ENCODE measurements at places on chromosomes 16 and 17.

DNA sequence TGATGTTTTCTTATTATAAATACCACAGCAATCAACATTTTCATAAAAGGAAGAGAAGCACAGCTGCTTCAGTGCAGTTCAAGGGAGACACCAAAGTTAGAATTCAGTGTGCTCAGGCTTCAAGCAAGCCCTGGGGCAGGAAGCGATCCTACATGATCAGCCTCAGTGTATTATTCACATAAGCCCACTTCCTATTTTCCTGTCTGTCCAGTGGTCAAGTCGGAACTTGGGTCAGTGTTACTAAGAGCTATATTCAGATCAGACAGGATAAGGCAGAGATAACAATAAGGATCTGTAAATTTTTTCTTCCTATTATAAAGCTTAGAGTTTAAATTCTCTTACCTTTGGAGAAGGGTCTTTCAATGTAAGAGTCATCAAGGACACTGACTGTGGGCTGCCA, 12.9 kb downstream of the HEATR6 start:
- DNase-seq: no peak

DNA sequence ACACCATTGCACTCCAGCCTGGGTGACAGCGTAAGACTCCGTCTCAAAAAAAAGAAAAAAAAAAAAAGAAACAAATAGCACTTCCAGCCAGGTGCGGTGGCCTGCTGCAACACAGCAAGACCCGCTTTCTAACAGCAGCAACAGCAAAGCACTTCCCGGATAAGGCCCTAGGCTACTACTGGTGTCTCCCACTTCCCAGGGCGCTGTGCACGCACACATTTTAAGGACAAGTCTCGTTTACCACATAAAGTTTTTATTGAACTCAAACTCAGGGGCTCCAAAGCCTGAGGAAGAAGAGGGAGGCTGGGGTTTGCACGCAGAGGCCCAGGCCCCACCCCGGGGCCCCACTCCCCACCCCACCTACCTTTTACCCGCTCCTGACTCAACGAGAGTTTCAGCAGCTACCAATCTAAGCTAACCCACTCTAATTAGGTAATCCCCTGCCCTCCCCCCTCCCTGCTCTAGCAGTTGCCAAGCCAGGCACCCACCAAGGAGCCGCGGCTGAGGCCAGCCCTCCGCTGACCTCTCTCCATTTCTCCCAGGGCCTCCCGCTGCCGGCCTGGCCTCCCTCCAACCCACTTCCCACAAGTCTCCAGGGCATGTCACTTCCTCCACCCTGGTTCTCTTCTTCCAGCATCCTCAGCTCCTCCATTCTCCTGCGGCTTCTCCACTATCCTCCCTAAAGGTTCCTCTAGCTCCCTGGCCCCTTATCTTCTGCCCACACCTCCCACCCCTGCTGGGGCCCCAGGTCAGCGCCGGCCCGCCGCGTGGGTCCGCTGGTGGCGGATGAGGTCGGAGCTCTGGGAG, 2.4 kb downstream of the ZNF768 start:
- peak; percentile 18 for DNase-seq

DNA sequence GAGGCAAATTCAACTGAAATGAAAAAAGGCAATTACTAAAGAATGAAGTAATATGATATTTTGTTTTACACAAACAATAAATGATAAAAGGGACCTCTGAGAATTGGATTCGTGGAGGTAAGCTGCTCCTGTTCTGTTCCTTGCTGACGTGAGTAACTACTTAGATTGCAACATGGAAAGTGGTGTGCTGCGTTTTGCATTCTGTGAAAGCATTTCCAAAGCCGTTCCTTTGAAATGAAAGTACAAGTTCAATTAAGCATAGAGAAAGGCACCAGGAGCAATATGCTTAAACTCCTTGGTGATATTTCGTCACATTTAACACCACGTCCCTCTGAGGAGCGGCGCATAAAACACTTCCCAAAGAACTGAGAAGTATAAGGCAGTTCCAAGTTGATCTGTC, 381.7 kb downstream of the UTP18 start:
- DNase-seq: no peak

- DNase-seq: no peak
Measured at GRCh38 chr17:1322014-1322428, 42.6 kb downstream of the TRARG1 start.

DNA sequence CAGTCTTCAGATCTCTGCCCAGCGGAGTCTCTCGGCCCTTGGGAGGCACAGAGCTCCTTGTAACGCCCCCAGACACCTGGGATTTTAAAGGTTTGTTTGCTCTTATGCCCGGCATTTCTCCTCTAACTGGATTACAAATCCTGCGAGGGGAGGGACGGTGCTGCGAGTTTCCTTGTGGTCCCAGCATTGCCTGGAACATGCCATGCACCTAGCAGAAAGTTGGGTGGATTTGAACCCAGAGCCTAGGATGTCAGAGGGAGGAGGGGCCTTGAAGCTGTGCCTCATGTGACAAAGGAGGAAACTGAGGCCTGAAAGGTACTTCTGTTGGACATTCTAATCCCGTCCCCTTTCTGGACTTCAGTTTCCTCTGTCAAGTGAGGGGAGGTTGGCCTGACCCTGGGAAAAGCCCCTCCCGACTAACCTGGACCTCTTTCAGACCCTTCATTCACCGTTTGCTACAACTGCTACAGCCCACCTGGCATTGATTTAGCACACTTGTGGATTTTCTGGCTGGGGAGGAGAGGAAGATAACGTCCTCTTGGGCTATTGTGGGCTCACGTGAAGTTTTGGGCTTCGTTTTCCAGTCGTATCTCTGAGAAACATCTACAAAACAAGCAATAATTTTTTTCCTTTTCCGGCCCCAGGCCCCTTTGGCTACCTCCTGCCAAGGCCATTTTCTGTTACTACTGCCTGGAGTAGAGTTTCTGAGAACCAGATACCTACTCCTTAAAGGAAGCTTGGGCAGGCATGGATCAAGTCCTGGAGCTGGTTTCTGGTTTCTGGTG, 30.9 kb downstream of the MRC2 start:
- DNase-seq: no peak

DNA sequence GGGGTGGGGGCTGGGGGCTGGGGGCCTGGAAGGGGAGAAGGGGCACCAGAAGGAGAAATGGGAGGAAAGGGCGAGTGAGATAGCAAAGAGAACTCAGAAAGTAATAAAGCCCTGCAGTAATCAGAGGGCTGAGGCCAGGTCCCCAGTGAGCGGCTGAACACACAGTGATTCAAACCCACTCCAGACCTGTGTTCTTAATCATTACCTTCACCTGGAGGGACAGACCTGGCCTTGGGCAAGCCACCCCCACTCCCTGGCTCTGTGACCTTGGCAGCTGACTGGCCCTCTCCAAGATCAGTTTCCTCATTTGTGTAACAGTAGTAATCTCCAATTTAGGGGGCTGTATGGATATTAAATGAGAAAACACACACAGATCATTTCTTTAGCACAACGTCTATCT, 150.4 kb downstream of the WWOX start:
- DNase-seq: no peak

DNA sequence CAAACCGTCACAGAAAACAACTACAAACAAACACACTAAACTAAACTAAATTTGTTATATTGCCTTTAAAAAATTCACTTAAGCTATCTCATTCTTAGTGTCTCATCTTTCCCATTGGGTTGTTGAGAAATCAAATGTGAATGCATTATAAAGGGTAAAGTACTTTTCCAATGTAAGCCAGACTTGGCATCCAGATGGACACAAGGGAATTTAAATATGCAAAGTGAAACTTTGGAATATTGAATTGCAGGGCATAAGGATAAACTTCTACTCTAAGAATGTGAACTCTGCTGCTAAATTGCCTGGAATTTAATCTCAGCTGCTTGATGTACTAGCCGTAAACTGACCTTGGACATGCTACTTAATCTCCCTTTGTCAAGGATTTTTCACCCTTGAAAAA, 1554.6 kb downstream of the CDH8 start:
- no peak for DNase-seq

- no peak for DNase-seq
Measured at GRCh38 chr17:12887088-12887487, 97.8 kb downstream of the ARHGAP44 start.

- no peak for DNase-seq
Measured at GRCh38 chr16:70526403-70526802, 2.8 kb downstream of the SF3B3 start.

DNA sequence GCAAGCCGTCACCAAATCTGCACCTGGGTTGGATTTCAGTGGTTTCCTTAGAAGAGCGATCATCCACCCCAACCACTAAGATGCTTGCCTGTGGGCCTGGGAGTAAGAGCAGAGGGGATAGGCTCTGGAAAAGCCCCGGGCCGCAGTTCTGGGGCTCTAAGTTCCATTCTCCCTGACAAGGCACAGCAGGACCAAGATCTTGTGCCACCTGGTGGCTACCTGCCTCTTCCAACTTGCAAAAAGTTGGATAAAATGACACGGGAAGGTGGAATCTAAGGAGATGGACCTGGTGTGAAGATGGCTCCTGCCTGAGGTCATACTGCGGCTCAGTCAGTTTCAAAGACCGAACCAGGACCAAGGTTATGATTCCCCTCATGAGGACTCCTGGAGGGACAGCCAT, 42.3 kb downstream of the ABCC12 start:
- no peak for DNase-seq

DNA sequence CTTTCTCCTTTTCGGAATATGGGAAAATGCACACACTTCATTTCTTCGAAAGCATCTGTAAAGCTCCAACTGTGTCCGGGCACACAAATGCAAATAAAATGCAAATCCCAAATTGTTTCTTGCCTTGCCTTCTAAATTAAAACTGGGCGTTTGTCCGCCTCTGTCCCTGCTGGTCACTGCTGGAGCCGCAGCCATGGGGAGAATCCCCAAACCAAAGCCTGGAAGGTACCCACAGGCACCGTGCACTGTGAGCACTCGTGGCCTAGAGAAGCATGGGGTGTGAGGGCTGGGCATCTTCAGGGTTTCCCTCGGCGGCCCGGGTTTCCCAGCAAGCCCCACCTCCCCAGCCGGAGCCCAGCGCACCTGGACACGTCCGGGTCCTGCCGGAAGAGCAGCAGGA, 2.9 kb downstream of the SLC47A2 start:
- DNase-seq: no peak

GRCh38 chr16:49936791-49937190, 80.9 kb upstream of the ZNF423 start:
- DNase-seq: no peak

DNA sequence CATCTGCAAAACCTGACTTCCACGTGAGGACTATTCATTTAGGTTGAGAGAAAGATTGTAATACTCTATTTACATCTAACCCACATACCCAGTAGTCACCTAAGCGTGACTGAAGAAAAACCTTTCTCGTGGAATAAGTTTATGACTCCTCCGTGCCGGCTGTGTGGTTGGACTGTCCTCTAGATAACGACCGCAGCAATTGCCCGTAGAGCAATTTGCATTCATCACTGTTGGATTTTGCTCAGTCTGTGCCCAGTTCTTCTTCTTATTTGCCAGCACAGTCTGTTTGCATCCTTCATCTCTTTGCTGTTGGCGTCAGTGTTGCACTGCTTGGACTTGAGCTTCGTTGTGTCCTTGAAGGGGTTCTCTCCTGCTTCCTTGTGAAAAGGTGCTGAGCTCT, 131.3 kb downstream of the CYB561 start:
- DNase-seq: no peak

DNA sequence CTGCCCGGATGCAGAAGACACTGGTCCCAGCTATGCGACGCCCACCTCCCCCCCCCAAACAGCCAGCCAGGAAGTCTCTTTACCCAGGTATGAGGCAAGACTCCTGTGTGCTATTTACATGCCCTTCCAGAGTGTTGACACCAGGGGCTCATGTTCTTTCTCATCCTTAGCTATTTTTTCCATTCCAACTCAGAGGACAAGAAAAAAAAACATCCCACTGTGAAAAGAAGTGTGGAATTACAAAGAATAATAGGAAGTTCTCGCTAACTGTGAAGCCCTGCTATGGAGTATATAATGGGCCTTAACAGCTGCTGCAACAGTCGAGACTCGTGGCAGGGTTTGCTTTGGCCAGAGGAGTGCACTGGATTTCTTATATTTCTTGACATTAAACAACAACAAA, 584.9 kb downstream of the CDH13 start:
- DNase-seq: peak; percentile 66

GRCh38 chr17:72479113-72479512, 358.3 kb downstream of the SOX9 start:
- DNase-seq: no peak

- no peak for DNase-seq
Measured at GRCh38 chr16:48542966-48543365, 67.0 kb downstream of the N4BP1 start.

DNA sequence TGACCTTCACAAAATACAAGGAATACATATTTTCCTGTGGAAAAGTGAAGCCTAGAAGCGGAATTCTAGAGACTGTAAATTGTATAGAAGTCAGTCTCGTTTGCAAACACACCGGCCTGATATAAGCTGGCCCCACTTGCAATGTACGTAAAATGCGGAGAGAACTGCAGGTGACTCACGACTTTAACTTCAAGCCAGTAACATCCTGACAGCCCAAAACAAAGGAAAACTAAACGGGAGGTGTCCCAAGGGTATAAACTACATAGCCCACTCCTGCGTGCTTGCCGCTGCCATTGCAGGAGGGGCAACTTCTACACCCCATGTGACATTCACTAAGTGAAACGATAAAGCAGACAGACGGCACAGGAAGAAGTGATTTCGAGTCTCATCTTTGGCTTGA, 101.6 kb downstream of the CYTH1 start:
- DNase-seq: peak; percentile 50

DNA sequence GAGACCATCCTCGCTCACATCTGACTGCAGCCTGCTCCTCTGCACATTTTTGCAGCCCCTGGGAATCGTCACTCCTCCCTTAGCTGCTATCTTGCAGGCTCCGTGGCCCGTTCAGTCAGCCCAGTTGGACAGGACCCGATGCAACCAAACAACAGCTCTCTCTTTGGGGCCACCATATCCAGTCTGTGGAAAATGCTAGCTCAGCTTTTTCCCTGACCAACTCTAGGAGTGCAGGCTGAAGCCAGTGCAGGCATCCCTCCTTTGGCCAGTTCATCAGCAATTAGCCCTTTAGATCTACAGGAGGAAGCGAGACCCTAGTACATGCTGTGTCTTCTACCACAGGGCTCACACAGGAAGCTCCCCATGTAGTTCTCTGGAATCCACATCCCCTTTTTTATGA, 182.1 kb downstream of the HS3ST3A1 start:
- DNase-seq: no peak

All from astrocyte of the spinal cord (primary cell).